Dermis microvascular lymphatic vessel endothelial cell (primary cell): ENCODE measurements at places on chromosomes 7 and 10.
A peak's percentile ranks its signal among the peaks of the same experiment; 100 is the strongest.

- no peak for DNase-seq
Observed at GRCh38 chr7:143429770-143430698, 13.2 kb upstream of the TAS2R60 start.

DNA sequence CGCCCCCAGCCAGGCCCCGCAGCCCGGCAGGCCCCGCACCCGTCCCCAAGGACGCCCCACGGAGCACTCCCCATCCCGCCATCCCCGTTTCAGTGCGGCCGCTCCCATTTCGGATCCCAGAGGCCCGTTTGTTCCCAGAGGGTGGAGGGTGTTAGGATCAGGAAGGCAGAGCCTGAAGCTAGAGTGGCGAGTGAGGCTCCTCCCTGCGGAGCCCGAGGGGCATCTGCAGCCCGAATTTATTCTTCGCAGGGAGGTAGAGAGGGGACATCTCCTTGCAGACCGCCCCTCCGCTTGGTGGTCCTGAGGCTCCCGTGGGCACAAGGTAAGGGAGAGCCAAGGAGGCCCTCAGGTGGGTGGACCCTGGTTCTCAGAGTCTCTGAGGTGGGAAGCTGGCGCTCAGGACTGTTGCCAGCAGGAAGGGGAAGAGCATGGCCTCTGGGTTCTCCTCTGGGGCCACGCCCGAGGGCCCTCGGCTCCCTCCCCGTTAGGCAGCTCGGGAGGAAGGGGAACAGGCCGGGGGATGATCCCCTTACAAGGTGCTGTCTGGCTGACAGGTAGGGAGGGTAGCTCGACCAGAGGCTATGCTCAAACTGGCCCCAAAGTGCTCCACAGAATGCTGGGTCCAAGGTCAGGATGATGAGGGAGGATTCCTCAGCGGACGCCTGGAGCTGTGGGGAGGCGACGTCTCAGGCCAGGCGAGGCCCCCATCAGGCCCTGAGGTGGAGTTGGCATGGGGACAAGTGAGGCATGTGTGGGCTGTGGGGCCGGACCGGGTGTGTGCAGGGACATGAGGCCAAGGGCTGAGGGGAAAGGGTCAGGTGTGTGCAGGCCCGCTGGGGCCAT lies 17.4 kb downstream of the POLL start:
- no peak for DNase-seq

DNA sequence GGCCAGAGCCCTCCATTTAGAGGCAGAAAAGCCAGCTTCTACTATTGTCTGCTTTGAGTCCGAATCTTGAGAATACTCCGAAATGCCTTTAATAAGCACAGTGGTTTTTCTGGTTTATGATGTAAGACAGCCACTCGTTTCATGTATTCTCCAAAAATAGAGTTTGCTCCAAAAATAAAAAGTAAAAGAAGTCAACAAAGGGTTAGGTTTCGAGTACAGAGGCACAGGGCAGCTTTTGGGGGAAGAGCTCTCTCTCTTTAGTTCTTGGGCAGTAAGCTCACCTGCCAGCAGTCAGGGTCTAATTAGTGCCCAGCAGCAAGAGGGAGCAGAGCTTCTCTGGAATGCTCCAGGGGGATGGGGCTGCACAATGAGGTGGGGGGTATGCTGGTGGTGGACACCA lies 20.2 kb downstream of the CREB3L2 start:
- DNase-seq = no peak

- DNase-seq = no peak
Observed at GRCh38 chr10:17576768-17577167, 40.4 kb downstream of the HACD1 start.

DNA sequence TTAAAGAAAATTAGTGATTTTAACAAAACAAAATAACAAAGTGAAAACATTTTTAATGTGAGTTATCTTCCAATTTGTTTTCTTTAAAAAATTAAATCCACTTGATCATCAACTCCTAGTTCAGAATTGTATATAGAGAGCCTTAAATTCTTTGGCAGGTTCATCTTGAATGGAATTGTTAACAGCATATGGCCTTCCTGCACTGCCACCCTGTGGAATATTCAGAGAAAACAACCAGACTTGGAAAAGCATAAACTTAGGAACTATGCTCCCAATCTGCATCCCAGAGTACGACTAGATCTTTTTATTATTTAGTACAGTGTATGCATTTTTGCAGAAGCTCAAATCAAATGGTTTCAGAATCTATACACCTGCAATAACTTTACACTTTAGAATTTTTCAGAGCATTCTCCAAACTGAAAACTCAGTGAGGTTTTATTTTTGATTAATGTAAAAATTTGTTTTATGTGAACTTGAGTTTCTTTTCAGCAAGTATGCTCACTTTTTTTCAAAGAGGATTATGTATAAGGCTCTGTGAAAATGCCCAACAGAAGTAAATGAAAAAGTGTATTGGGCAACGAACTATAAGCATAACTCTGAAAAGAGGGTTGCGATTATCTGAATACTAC lies 44.9 kb upstream of the ANK3 start:
- peak; percentile 51 for DNase-seq

GRCh38 chr7:66564045-66564444 lies 64.6 kb upstream of the KCTD7 start:
- no peak for DNase-seq
